ENCODE measurements at places on chromosomes 16 and 17. TPM values are rescaled to one million over a fixed set of nuclear protein-coding genes. Genes with fewer than 3 reads are reported as not detected.

DNA sequence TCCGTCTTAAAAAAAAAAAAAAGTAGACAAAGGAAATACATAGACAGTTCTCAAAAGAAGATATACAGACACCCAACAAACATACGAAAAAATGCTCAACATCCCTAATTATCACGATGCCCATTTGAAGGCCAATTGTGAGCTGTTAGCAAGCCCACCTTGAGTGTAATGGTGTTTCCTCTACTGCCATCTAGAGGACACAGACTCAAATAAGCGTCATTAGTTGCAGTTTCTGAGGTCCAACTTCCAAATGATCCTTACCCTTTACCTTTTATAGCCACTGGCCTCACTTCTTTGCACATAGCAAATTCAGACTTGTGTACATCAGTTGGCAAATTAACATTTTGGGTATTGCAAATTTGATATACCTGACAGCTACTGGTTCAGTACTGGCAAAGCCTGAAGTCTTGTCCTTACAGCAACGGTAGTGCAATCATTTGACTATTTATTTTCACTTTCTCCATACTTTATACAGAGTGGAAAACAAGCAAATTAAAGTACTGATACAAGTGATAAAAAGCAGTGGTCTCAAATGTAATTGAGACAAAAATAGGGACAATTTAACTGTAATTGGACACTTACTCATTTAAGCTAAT is 536.3 kb upstream of the EEF2KMT start:
- DNase-seq: peak; percentile 26

GRCh38 chr16:10097271-10097670 is 85.0 kb downstream of the GRIN2A start:
- no peak for DNase-seq

DNA sequence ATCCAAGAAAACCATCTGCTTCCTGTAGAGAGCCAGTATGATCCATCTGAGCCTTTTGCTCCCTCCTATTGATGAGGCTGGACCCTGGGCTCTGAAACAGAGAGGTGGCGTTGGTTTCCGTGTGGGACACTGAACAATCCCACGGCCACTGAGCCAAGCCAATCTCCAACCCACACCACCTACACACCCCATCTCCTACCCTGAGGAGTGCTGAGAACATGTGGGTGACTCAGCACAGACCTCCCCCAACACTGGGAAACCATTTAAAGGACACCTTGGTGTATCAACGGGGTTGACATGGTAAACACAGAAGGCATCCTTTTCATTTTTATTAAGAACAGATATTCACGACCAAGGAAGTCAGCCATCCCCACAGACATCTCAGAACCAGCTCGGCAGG is 332.1 kb downstream of the SLC39A11 start:
- no peak for DNase-seq

PNMT gene
- total RNA-seq: not detected

PDIA2 gene
- total RNA-seq: 0.74 TPM

HBA2 gene
- total RNA-seq: not detected

FAM20A gene
- total RNA-seq: not detected

SAMD14 gene
- 0.07 TPM for total RNA-seq
